ENCODE measurements at places on chromosomes 5 and 9.

- no peak for DNase-seq
These were observed 910 bp downstream of the ENG start for GRCh38 chr9:127853312-127854183.

- no peak for DNase-seq
These were observed 8.7 kb upstream of the CORO2A start for GRCh38 chr9:98201102-98201501.

GRCh38 chr9:69175486-69175885, 1.4 kb downstream of the TJP2 start:
- DNase-seq, result no peak

- no peak for DNase-seq
These were observed 55.1 kb downstream of the KIAA1958 start for GRCh38 chr9:112541685-112542084.

DNA sequence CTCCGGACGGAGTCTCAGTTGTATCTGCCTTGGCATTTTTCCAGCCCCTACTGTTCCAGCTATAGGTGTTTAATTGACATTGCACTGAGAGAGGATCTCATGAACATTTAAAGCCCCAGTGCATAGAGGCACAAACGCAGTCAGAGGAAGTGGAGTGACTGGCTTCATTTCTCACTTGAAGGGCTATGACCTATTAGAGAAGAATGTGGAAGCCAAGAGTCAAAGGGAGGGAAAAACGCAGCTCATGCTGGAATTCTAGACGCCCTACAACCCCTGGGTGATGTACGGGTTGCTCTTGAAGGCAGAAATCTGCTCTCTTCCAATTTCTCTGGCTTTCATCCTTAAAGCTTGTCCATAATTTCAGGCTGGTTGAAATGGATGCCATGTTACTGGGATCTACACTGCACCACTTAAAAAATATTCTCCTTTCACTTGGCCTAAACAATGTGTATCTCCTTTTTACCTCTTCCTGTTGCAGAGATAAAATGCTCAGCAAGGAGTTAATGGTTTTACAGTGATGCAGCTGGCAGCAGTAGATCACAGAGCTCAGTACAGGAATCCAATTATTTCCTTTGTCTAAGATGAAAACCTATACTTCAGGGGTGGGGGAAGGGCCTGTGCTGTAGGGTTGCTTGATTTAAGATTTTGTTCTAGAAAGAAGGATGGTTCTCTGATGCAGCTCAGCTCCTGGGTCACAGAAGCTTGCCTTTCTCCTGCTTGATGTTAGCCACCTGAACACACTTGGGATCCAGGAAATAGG, 61.8 kb upstream of the MAMDC2 start:
- no peak for DNase-seq

- no peak for DNase-seq
These were observed 299.8 kb upstream of the SLC30A5 start for GRCh38 chr5:68793993-68794392.

GRCh38 chr9:35831040-35831439, 2.0 kb downstream of the TMEM8B start:
- DNase-seq, result no peak

DNA sequence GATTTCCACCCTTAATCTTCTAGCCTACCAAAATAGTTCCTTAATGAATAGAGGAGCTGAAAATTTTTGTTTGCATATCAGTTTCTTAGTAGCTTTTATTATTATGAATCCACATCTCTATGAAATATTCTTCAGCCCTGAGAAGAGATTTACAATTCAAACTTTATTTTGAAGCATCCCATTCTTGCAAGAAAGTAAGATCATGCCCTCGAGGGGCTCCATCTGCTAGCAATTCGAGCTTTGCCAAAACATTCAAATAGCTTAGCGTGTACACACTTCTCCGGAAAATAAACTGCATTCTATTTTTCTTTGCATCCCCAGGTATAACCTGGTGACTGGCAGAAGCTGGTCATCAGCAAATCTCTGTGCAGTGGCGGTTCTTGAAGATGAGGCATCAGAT, 370.7 kb downstream of the MTRR start:
- DNase-seq, result no peak

Data from stimulated activated CD4-positive, alpha-beta T cell treated with anti-CD3 and anti-CD28 coated beads, Interleukin-1b, Interleukin-23, amount 100 ng/mL, for 48 hours (primary cell).